ENCODE measurements at places on chromosomes 4 and X.

- DNase-seq, result no peak
Observed at GRCh38 chr4:121898150-121898549, 27.9 kb upstream of the BBS7 start.

- DNase-seq, result no peak
Observed at GRCh38 chrX:148290931-148291330, 209.5 kb upstream of the AFF2 start.

DNA sequence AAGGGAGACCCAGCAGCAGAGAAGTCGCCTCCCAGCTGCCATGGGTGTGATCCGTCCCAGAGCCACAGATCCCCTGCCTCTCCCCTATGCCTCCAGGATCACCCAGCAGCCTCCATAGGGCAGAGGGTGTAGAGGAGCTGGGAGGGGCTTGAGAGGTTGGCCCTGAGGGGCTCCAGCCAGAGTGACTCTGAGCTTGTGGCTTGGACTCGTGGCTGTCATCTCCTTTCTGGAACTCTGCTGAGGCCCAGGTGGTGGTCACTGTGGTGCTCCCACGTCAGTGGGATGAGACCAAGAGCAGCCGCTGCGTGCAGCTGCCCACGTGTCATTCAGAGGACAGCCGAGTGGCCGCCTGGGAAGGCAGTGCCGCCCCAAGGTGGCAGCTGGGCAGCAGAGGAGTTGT is 4.2 kb downstream of the TACC3 start:
- DNase-seq, result no peak

GRCh38 chr4:48255072-48255958 is 14.3 kb downstream of the TEC start:
- no peak for DNase-seq

DNA sequence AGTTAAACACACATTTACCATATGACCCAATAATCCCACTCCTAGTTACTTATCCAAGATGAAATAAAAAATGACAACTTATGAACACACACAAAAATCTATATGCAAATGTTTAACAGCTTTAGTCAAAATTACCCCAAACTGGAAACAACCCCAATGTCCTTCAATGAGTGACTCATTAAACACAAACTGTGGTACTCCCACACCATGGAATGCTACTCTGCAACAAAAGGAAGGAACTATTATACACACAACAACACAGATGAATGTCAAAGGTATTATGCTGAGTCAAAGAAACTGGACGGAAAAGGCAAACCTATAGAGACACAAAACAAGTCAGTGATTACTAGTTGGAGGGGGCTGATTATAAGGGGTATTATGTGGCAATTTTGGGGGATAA is 40.5 kb downstream of the MED14 start:
- DNase-seq, result no peak

DNA sequence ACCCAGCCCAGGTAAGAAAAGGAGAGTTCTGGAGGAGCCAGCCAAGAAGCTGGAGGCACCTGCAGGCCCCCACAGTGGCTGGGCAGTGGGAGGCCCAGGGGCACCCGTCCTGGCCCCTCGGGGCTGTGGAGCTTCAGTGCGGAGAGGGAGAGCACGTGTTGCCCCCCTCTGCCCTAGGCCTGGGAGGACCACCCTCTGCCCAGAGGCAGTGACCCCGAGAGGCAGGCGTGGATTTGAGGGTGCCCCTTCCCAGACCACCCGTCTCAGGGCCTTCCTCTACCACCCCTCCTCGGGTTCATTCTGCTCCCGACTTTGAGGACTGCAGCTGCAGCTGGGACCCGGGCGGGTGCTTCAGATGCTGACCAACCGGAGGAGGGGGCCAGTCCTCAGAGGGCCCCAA is 12.1 kb upstream of the HGFAC start:
- no peak for DNase-seq

GRCh38 chr4:27490315-27490714 is 629.7 kb downstream of the STIM2 start:
- DNase-seq, result no peak

DNA sequence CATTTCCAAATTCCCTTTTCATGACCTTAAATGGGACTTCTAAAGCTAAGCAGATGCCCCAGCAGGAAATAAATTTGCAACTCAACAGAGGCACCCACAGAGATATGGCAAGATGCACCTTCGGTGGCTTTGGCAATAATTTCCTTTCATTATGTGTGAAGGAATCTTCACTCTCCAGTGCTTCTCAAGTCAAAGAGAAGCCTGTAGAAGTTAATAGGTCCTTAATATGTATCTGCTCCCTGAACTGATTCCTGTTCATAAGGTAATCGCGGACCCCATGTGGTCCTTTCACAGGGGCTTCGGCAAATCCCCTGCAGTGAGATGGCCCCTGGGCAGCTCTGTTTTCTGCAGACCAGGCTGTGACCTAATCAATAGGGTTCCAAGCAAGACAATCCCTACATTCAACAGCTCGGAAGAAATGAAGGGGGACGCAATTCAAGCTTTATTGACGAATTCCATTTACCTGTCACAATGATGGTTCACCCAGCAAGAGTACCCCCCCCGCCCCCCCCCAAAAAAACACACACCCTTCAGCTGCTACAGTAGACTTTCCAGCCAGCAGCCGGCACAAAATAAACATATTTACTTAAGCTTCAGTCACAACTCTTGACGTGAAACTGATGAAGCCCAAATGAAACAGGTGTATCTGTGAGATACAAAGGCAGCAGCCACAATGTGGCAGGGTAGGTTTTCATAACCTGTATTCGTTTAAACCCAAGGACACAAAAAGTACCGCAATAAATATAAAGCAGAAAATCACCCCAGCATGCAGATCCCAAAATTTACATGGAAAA is 35.3 kb downstream of the FAT1 start:
- no peak for DNase-seq

DNA sequence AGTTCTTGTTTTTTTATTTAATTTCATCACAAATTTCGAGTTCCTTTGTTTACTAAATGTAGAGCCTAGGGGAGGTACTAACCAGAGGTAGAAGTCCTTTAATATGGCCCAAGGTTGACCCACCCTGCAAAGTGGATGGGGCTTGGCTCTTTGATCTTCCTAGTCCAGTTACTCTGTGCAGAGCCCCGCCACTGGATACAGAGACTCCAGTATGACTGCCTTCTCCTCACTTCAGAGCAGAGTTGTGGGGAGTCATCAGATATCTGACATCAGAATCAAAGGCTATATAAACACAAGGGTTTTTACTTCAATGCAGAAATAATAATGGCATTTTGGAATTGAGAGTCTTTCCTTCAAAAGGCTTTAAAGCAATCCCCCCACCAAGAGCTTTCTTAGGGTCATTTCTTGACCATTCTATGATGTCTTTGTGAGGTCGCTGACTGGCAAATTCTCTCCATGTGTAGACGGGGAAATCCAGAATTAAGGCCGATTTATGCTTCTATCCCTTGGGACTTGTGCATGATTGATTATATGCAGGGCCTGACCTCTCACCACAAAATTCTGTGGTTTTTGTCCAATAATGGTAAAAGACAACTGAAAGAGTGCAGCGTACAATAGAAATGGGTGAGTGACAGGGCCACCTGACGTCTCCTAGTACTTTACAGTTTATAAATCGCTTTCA is 88.3 kb upstream of the CITED1 start:
- no peak for DNase-seq

DNA sequence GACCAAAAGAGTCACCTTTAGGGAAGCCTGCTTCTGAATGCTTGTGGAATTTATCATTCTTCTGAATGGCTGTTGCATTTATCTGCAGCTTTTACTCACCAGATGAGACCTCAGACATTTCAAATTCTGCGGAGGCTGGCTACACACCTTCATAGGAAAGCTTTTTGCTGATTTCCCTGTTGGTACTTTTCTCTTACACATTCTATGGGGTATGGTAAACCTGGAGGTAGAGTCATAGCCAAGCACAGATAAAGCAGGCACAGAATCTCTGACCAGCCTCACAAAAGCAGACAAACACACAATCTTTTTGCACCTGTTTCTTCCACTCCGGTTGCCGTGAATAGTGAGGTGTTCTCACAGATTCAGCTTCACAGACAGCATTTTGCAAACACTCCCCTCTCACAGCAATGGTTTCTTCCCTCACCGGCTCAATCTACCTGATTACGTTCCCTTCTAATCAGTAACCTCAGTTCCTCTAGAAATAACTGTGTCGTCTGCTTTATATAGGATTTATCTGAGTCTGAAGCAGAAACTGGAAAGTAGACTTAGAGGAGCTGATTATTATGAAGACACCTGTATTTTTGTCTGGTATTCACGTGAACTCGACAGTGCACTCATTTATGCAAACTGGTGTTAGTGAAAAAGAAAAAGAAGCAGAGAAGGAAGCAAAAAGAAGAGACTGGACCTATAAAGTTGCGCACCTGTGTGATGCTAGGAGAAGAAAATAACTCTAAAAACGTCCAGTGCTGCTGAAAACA is 83.1 kb downstream of the DMD start:
- no peak for DNase-seq

DNA sequence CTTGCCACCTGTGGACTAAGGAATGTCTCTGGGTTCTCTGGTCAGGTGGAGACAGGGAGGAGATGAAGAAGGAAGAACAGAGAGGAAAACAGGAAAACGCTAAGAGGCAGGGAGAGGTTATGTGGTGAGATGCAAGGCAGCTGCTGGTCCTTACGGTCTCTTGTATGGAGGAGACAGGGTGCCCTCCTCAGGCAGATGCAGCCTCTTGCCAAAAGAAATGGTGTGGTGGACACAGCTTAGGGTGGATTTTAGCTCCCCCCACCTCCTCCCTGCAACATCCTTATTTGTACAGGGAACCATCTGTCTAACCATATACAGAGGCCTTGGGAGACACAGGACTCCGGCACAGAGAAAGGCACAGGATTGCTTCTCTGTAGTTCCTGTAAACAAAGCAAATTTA is 9.7 kb downstream of the OCIAD2 start:
- no peak for DNase-seq

All from NCI-H1436 (cell line).